ENCODE measurements at places on chromosomes 4 and X.

DNA sequence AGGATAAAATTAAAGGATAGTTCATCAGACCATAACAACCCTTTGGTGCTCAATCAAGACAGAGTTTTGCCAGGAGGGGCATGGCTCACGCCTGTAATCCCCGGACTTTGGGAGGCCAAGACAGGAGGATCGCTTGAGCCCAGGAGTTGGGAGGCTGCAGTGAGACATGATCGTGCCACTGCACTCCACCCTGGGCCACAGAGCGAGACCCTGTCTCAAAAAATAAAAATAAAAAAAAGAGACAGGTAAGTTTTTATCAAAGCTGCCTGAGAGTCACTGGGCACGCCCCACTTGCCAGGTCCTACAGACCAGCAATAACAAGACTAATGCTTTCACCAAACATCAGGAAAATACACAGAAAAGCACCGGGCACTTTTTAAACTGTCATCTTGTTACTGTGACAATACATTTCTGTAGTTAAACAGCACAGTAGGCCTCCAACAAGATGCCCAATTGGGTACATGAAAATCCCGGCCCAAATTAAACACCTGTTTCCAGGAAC, 765 bp downstream of the CFAP97 start:
- DNase-seq: peak; percentile 17

DNA sequence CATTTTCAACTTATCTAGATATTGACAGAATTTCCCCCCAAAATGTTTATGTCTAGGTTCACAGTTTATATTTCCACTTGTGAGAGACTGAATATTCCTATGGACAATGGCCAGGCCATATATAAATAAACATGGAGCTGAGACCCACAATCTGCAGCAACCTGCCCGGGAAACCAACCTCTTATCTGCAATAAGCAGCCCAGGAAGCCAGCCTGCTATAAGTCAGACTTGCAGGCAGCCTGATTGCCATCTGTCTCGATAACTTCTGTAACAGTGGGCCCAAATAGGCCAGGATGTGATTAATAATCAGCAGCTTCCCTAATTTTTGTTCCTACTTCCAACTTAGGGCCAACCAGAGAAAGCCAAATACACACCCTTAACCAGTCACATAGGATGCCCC, 5.2 kb upstream of the NAP1L5 start:
- DNase-seq: no peak

DNA sequence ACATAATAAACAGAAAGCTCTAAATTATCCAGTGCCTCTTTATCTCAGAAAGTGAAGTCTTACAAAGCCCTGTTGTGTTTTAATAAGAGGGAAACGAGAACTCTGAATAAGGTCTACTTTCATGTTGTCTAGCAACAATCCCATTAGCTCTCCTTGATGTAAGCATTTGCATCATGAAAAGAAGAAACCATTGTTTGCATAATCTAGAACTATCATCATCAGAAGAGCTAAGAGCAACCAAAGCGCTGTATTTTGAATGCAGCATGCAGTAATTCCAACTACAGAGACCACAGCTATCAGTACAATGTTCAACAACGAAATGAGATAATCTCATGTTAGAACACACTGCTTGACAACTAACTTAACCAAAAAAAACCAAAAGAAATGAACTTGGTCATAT, 257.1 kb downstream of the CAMK2D start:
- no peak for DNase-seq

GRCh38 chrX:24259544-24260240, 54.2 kb downstream of the SUPT20HL2 start:
- DNase-seq: peak; percentile 25

- no peak for DNase-seq
Observed at GRCh38 chrX:24285082-24285481, 28.8 kb downstream of the SUPT20HL2 start.

DNA sequence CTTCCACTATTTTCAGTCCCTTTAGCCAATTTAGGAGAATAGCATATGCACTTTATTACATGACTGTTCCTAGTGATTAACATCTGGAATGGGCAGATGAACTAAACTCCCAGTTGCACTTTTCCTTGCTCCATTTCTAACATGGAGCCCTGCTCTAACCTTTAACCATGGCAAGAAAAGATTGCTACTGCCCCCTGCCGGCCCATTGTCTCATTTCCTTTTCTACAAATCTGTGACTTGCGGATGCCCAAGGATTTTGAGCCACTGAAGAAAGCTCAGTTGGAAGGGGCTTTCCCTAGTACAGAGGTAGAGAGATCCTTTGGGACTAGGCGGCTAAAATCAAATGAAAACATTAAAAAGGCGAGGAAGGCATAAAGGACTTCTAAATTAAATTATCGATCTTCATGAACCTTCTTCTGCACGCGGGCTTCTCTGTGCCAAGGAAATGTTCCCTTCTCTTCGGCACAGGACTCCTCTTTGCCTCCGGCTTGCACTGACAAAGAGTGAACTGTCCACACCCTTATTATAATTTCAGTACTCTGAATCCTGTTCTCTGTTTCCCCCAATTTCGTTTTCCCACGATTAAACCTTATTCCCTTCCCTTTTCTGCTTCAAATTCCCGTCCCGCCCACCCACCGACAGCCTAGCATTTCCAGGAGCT, 577 bp upstream of the GLRA2 start:
- peak; percentile 73 for DNase-seq

GRCh38 chr4:112916868-112917267, 132.6 kb upstream of the ANK2 start:
- DNase-seq: no peak

DNA sequence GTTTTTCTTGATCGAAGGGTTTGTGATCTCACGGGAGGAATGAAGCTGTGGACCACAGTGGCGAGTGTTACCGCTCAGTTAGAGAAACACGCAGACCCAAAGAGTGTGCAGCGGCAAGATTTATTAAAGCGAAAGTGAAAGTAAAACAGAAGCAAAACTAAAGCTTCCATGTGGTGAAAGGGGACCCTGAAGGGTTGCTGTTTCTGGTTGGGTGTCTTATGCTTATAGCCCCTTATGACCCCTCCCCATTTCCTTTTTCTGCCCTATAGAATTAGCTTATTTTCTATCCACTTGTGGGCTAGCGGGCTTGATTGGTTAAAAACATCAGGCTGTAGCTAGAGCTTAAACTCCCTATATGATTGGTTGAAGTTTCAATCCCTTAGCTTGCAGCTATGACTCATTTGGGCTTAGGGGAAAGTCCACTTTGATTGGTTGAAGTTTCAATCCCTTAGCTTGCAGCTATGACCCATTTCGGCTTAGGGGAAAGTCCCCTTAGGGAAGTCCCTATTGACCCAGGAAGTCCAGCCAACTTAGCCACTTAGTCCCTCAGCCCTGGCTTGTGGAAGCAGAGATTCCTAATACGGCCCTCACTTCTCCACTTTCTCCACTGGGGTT, 171.2 kb upstream of the NWD2 start:
- no peak for DNase-seq

DNA sequence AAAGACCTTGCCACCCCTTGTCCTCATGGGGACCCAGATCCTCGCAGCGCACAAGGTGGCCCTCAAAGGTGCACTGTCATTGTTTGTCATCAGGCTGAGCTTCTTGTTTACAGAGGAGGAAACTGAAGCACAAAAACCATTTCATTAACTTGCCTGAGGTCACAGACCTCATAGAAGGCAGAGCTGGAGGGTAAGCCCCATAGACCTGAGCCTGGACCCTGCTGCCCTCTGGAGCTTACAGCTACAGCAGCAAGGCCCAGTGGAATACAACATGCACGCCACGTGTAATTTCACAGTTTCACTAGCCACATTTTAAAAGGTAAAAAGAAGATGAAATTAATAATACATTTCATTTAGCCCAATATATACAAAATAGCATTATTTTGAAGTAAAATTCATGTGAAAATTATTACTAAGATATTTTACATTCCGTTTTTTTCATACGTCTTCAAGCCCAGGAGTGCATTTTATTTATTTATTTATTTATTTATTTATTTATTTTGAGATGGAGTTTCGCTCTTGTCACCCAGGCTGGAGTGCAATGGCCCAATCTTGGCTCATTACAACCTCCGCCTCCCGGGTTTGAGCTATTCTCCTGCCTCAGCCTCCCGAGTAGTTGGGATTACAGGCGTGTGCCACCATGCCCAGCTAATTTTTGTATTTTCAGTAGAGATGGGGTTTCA, 8.8 kb downstream of the JAKMIP1 start:
- DNase-seq: no peak

GRCh38 chr4:72365016-72365415, 204.0 kb downstream of the ADAMTS3 start:
- DNase-seq: no peak

DNA sequence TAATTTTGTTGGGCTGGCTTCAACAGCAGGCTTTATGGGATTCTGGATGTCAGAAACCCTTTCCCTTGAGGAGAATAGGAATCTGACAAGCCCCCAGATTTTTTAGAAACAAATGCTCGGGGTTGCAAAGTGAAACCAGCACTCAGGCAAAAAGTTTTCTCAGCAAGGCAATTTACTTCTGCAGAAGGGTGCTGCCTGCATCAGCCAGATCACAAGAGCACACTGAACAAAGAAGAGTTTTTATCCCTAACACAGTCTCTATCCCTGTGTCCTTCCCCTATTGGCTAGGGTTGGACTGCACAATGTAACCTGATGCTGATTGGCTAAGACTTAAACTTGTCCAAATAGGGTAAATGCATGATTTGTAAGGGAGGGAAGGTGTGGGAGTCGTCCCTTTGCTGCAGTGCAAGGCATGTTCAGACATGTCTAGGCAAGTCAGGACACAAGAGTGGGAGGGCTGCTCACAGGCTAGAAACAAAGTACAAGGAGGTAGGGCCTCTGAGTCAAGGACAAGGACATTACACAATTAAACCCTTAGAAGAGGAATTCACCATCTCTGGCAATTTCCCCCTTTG, 175.8 kb downstream of the CCNG2 start:
- DNase-seq: no peak

DNA sequence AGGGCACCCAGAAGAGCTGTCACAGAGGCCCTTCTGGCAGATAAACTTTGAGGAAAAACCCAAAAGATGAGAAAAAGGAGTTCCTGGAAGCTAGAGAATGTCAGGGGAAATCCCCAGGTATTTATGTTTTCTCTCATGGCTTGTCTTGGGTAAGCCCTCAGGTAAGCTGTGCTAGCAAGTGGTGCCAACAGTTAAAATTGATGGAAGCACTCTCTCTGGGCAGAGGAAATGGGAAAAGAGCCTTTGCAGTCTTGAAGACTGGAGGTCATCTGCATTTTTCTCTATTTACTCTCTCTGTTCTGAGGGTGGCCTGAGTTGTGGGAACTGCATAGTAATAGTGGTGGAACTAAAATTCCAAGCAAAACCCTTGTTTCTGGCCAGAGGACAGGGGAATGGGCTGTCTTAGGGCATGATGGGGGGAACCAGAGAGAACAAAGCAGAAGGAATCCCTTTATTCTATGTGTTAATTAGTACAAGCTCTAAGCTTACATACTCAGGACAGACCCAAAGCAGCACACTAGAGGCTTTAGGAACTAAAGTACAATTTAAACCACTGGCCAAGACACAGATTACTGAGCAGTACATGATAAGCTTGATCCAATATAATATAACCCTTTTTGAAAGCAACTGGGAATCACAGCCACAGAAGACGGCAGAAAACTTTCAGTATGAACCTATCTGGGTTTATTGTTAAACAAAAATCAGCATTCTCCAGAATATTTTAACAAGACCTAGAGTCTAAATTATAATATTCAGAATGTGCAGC, 53.3 kb upstream of the SLC10A4 start:
- no peak for DNase-seq

DNA sequence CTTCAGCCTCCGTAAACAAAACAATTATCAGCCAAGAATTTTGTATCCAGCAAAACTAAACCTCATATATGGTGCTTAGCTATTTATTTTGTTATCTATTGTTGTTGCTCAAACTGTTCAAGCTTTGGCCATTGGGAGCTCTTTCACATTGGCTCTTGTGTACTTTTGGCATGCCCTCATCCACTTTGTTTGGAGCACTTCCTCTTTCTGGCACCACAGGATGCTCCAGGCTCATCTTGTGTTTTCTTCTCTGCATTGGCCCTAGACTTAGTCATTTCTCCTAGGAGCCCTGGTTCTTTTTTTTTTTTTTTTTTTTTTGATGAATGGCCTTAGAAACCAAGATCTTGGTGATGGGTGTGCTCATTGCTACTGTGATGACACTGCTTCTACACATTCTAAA, 74.5 kb downstream of the DIPK2B start:
- no peak for DNase-seq

GRCh38 chr4:67055319-67055718, 490.0 kb downstream of the CENPC start:
- no peak for DNase-seq

DNA sequence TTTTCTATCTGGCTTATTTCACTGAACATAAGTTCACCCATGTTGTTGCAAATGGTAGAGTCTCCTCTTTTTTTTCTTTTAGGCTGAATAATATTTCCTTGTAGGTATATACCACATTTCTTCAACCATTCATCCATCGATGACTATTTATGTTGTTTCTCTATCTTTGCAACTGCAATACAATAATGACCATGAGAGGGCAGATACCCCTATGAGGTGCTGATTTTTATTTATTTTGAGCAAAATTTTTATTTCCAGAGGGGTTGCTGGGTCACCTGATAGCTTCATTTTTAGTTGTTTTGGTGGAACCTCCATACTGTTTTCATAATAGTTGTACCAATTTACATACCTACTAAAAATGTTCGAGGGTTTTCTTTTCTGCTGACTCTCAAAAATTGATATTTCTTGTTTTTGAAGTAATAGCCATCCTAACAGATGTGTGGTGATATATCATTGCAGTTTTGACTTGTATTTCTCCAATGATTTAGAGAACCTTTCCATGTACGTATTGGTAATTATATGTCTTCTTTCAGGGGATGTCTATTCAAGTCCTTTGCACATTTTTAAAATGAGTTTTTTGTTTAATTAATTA, 1697.0 kb downstream of the PCDH7 start:
- no peak for DNase-seq

GRCh38 chr4:156169011-156169410, 215.3 kb upstream of the CTSO start:
- no peak for DNase-seq

DNA sequence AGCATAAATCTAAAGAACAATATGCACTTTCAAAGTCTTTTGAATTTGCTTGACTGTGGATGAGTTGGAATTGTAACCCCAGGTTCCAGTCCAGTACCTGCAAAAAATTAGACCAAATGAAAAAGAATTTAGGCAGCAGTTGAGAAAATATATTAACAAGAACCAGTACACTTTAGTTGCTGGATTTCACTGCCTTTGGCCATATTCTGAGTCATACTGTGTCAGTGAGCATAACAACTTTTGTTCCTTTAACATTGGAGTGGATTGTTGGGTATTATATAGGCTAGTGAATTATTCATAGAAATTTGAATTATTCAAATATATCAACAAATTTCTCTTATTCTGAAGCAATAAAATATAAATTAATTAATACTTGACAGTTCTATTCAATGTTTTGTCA, 101.5 kb upstream of the SMAD1 start:
- DNase-seq: no peak

DNA sequence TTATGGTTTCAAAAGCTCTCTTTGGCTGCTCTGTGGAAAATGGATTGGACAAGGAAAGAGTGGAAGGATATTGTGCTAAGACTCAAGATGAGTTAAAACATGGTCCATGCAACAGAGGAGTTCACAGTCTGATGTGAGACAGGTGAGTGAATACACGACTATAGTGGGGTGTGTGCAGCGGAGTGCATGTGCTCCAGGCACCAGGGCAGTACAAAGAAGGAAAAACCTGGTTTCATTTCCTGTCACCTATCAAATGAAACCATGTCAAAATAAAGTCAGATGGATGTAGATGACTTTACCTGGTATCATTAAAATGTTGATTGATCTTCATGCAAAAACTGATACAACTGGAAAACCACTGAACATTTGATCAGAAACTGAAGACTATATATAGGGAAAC, 241.0 kb upstream of the RASGEF1B start:
- no peak for DNase-seq
